ENCODE measurements at places on chromosomes 4 and X.

GRCh38 chr4:186150926-186151325 is 40.4 kb upstream of the CYP4V2 start:
- DNase-seq, result no peak

DNA sequence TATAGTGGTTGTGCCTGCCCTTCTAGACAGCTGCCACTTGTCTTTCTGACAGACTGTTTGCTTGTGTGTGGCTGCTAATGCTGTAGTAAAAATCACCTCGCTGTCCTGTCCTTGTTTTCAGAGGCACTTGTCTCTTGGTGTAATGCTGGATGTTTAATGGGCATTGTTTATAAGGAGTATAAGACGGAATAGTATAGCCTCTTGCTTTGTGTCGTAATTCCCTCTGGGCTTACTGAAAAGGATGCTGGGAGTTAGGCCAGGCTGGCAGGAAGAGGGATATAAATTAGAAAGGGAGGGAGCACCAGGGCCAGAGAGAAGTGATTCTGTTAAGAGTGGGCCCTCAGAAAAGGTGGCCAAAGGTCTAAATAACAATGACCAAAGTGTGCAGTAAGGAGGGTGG is 29.0 kb downstream of the NHS start:
- no peak for DNase-seq

DNA sequence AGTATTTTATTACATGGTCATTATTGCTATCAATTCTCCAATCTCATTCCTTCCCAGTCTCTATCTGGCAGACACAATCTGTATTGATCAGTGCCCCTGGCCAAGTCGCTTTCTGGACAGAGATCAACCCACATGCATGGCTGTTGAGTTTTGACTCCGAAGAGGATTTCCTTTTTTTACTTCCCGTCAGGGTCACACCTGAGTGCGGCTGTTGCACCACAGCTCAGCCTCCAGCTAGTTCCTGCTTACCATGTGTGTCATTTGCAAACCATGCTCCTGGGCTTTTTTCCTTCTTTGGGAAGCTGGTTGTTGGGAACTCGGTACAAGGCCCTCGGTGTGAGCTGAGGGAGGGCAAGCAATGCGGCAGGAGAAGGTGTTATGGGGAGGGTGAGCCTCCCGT is 11.7 kb downstream of the MAGED2 start:
- no peak for DNase-seq

DNA sequence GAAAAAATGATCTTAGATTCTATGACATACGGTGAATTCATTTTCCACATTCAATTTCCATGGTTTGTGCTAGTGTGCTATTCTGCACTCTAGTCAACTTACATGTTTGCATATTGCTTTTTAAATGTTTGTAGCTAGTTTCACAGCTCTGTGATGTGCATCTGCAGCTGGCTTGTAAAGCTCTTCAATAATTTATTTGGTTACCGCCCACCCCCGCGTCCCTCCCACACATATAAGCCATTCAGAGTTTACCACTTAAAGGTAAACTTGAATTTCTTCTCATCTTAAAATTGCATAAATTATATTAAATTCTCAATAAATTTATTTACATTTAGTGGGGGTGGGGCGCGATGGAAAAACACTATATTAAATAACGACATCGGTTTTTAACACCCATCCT is 291 bp upstream of the NBDY start:
- DNase-seq, result peak; percentile 21

DNA sequence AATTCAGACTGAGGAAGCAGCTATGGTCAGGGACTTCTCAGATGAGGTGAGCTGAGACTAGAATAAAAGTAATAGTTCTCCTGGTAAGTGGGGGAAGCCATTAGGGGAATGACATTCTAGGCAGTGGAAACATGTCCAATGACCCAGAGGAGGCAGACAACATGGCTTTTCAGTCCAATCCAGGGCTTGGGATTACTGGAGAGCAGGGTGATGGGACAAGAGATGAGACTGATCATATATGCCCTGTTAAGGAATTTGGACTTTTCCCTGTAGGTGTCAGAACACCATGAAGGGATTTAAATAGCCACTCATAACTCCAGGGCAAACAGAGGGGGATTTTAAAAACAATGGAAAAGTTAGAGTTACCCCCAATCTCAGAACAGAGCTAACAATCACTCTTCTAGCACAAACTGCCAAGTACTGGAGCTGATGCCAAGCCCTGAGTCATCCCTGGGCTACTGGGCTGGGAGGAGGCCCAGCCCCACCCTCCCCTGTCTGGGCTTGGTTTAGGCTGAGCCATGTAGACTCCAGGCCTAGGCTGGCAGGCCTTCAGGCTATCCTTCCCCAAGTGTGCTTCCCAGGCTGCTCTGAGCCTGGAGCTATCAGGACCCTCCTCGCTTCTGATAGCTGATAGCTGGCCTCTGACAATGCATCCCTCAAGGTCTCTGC is 22.7 kb upstream of the MSN start:
- peak; percentile 72 for DNase-seq

DNA sequence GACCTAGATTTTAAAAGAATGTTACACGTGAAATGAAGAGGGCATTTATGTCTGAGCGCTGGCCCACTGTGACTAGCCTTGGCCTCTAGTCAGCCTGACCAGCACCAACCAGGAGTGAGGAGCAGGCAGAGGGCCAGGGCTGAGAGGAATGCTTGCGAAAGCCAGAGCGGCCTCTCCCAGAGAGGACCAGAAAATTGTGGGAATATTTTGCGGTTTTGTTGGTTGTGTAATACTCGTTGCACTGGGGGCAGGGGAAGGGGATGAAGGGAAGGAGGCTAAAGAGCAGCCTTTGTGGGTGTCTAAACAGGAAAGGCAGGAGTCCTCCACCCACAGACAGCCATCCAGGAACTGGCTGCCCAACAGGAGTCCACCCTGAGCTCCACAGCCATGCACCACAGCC is 3.8 kb downstream of the GABRE start:
- no peak for DNase-seq

- no peak for DNase-seq
Measured at GRCh38 chrX:15512401-15512965, 11.9 kb downstream of the BMX start.

- no peak for DNase-seq
Measured at GRCh38 chrX:39331082-39331704, 529.9 kb downstream of the MID1IP1 start.

- DNase-seq, result peak; percentile 34
Measured at GRCh38 chrX:152642931-152643564, 5.4 kb downstream of the GABRQ start.

DNA sequence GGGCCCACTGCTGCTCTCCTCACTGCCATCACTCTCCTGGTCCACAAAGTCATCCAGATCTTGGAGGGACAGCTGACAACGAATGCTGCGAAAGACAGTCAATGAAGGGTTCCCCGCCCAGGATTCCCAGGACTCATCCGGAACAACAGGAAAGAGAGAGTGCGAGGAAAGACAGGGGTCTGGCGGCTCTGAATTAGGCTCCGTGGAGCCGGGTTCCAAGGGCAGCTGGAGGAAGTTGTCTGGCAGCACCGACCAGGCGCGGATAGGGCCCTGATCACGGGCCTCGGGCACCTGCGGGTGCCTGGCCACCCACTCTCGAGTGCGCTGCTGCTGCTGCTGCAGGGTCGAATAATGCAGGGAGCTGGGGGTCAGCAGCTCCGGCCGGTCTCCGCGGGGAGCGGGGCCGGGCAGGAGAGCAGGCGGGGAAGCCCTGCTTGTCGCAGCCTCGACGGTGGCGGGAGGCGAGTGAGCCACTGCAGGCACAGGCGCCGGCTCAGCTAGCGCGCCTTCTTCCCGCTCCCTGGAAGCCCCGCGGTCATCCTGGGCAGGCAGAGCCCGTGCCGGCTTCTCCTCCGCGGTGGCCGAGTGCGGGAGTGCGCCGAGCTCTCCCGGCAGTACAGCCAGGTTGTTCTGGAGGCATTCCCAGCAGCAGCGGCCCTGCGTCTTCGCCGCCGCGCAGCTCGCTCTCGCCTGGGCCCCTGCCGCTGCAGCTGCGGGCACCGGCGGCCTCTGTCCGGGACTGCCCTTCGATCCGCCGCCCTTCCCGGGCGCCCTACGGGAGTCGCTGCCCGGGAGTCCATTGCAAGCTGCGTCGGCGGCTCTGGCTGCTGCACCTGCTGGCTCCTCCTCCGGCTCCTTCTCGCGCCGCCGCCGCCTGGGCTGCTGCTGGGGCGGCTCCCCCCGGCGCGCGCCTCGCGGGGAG is 1.1 kb downstream of the SOWAHB start:
- peak; percentile 43 for DNase-seq

DNA sequence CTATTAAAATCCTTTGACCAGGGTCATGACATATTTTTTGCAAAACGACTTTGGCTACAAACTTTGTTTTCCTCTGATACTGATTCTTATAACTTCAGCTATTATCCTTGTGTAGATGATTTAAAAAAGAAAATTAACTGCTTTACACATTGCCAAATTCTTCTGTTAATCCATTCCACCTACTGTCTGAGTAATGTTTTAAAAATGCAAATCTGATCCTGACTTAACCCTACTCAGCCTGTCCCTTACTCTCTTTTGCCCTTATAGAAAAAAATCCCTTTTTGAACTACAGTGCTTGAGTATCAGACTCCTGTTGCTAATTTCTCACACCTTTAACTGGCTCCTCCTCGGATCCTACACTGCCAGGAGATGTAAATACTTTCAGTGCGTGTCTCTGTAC is 723.1 kb downstream of the ADGRL3 start:
- no peak for DNase-seq

GRCh38 chr4:11328401-11328800 is 100.3 kb downstream of the HS3ST1 start:
- no peak for DNase-seq

DNA sequence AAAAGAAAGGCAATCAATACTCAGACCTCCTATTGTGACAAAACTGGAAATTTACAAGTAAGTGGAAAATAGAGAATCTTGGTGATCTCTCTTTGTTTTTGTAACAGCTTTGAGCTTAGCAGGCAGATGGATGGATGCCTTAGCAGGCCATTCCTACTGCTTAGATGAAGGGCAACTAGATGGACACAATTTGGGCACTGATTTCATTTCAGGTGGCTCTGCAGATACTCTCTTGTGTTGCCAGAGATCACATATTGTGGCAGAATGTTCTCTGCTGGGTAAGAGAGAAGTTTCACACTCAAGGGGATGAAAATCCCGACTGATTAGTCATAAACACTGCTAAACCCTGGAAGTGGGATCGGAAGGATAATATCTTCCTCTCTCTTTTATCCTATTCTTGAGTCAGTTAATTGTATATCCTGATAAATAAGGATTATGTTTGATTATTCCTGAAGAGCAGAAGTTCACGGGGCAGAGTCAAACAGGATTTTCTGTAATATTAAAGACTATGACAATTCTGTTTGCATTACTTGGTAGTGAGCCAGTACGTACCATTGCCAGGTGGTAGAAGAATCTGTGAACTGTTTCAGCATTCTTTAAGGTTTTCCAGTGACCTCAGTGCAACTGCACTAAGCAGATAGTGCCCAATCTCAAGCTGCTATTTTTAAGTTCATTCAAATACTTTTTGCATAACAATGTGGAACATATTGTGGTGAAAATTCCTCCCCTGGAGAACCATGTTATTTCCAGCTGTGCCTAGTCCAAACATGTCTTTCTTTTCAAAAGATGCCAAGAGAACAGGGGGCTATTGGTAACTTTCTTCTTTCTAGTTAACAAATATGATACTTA is 974.3 kb downstream of the FSTL5 start:
- no peak for DNase-seq

DNA sequence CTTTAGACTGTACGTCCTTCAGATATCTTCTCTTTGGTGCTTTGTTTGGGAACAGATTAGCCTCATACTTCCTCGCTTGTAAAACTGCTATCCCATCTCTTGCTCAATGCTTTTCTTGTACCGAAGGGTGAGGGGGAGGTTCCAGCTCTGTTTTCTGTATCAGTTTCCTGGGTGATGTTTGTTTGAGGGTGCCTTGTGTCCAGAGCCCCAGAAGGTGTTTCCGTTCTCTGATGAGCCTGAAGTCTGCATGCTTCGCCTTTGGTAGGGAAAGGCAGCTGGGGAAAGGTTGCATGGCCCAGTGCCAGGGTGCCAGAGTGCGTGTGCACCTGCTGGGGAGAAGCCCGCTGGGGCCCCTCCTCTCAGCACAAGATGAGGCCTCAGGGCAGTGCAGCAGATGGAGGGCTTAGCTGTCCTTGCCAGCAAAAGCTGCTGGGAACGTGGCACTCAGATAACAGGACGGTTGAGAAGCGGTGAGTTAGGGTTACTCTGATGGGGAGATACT is 73.7 kb downstream of the TBL1X start:
- no peak for DNase-seq

- DNase-seq, result no peak
Measured at GRCh38 chr4:8706216-8707044, 113.9 kb downstream of the CPZ start.

DNA sequence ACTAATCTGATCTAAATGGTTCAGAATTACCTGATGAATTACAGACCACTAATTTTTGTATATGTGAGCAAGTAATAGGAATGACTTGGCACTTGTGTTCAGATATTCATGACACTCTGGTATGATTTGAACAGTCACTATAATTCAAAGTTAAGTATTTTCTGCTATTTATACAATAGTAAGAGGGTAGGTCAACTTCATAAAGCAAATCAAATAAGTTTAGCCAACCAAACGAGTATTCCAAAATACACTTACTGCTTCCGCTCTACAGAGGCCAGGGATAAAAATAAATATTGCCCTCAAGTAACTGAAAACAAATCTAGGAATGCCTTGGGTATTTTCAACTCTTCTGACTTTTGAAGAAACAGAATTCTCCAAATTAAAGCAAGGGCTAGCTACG is 9.1 kb downstream of the EMCN start:
- DNase-seq, result no peak

DNA sequence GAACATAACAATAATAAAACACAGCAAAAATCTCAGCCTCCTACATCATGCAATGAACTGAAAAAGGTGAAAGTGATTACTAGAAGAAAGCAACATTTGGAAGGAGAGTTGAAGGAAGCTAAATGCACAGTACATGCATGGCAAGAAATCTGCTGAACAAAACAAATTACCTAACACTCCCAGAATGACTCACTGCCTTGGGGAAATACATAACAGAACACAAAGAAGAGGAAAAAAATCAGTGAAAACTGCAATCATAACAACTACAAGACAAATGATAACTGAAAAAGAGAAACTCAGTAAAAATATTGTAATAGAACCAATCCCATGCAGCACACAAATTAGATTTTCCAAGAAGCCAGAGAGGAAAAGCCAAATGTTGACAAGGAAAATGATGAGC is 1513.2 kb downstream of the ARAP2 start:
- peak; percentile 35 for DNase-seq

- DNase-seq, result no peak
Measured at GRCh38 chr4:159283696-159284095, 180.8 kb downstream of the RAPGEF2 start.

DNA sequence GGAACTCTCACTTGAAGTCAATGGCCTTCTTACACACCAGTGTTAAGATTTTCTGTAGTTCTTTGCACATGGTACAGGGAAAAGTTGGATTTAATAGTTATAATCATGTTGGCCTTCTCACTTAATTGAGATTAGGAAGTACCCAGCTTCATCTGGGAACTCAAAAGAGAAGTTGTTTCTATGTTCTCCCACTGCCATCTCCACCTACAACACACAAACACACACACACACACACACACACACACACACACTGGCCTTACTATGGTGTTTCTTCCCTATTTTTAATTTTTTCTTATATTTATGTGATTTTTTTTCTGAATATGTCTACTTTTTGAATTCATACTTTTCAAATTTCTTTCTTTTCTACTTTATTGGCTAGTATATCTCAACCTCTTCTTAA is 10.0 kb upstream of the CHIC2 start:
- DNase-seq, result no peak

GRCh38 chr4:114386637-114387233 is 211.9 kb upstream of the UGT8 start:
- DNase-seq, result peak; percentile 29
